Fibroblast of skin of right biceps (primary cell): ENCODE measurements at places on chromosomes 1 and 21.

DNA sequence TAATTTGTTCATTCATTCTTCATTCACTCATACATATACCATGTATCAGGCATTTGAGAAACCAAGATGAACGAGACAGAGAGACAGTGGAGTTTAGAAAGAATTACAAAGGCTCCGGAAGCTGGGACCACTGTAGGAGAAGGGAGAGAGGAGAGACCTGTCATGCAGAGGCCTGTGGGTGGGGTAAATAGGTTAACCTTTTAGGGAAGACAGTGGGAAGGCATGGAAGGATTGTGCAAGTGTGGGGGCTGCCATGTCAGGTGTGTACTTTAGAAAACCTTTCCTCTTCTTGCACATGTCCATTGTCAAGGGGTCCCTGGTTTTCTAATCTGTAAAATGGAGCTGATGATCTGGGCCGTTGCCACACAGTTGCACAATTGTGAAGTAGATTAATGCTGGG, 44.2 kb upstream of the POU3F1 start:
- no peak for DNase-seq

- DNase-seq = no peak
These were observed 72.0 kb downstream of the OLFM3 start for GRCh38 chr1:101924700-101925099.

DNA sequence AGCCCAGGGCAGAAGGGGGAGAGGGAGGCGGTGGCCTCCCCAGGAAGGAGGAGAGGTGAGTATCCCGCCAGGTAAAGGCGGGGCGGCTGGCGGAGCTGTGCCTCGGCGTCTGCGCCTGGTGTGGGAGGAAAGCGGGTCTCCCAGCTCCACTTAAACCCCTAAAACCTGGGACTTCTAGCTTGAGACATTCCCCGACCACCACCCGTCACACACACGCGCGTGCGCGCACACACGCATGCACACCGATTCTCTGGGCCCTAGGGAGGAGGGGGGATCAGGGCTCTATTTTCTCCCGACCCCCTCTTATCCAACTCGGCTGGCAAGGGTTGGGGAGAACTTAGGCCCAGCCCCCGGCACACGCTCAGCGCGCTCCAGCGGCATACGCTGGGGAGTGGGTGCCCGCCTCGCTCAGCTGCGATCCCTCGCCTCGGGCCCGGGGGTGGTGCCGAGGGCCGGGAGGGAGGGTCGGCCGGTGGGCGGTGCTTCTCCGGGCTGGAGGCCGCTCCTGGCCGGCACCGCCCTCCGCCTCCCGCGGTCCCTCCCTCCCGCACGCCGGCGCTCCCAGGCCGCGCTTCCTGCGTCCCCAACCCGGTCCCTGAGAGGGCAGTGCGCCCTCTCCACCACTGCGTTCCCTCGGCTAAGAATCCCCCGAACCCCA, at the start of gene TMEM51:
TSS of gene TMEM51 (plus strand) at position 564 of the 658 bp plus-strand sequence. CDS start 61,341 bp downstream, outside the sequence.
- peak; percentile 34 for DNase-seq

DNA sequence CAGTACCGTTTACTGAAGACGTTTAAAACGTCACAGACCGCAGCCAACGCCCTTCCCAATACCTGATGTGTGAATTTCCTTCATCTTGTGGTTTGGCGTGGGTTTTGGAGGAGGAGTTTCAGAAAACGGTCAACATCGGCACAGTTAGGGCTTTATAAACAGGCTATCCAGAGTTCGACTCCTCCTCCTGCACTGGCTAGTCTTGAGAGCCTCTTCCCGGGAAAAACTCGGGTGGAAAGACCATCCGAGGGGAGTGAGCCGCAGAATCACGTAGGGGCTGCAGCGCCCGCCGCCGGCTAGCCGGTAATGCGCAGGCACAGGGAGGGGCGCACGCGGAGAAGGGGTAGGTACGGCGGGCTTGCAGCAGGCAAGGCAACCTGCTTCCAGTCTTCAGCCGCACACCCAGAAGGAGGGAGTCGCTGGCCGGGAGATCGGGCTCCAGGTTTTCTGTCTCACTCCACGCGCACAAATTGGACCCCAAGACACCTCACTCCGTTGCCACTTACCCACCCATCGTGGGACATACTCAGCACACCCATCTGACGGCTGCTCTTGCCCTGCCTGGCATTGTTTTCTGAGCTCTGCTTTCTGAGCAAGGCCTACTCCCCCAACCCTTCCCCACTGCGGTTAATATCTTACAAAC, 25.4 kb downstream of the SLC19A2 start:
- DNase-seq = peak; percentile 32

DNA sequence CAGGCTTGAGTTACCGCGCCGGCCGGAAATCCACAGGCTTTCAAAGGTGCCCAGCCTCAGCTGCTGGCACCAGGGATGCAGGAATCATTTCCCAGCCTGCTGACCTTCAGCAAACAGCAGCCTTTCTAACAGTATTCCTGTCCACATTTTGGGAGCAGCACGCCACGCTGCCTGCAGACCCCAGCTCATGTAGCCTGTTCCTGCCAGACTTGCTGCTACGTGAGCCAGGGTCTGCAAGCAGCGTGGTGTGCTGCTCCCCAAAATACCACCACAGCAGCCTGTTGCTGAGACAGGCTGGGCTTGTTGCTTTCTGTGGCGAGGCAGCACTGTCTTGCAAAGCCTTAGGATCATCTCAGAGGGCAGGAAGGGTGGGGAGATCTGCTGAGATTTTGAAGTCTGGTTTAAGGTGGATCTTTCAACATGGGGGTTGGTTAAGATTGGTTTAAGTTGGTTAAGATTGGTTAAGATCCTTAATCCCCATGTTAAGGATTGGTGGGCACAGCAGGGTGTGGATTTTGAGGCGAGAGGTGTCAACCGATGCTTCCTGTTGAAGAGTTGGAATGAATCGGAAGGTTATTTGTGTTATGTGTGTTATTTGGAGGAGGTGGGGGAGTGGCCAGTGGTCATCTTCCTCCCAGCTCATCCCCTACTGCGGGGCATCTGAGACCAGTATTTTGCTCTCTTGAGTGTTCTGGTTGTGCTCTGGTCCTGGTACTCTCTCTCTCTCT, 12.9 kb downstream of the FAAH start:
- DNase-seq = no peak

DNA sequence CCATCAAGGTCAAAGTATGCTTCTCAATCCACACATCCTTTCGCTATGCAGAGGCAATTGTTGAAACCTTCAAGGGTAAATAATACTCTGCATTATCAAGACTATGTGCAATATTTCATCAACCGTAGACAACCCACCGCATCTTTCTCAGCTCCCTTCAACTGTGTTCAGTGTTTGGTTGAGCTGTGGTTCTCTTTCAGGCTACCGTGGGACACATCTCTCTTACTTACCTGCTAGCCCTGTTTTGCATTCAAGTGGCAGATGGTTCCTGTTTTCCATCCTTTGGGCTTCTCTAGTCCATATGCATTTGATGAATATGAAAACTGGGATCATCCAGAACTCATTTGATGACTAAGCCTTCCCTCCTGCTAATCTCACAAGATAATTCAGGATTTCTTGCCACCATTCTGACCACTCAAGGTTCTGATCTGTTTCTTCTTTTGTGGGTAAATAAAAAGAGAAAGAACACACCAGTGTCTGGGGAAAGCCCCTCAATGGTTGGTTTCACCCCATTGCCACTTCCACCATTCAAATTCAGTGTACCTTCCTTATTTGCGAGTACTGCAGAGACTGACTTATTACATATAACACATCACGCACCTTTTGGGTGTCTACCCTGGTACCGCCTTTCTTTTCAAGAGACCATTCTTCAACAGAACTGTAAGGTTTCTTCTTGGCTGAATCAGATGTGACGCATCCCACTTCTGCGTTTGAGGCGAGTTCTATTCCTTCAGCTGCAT, 61.7 kb downstream of the BACE2 start:
- DNase-seq = no peak

DNA sequence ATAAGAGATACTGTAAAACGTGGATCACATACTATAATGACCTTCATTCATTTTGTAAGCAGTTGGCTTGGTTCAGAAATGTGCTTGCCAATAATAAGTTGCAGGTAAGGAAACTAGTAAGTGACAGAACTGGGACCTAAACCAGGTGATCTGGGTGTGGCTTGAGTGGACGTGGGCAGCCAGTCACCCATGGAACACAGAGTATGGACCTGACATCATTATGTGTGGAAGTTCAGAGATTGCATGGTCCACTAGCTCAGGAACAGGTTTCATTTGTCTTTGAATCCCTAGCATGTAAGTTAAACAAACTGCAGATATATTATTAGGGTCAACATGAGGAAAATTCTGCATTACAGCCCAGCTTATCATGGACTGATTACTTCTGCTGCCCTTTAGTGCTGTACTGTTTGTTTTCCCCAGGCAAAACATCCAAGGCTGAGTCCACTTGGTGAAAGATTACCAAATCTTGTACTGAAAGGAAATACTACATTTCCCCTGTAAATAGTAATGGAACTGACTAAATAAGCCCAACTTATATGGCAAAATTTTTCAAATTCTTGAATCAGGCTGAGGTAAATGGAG, 327.3 kb upstream of the SGIP1 start:
- DNase-seq = no peak
